Calu3 (cell line): ENCODE measurements at places on chromosomes 12 and 14. TPM values are rescaled to one million over a fixed set of nuclear protein-coding genes. Genes with fewer than 3 reads are reported as not detected.
A peak's percentile ranks its signal among the peaks of the same experiment; 100 is the strongest.

GRCh38 chr12:103705927-103706326, 118.9 kb downstream of the STAB2 start:
- H3K4me3 ChIP-seq = no peak overlapping the region
- H3K36me3 ChIP-seq = no peaks in the 10 kb centered on the region
- DNase-seq = no peak
- H3K27me3 ChIP-seq = peaks cover 46% of the 10 kb centered on the region
- H3K4me1 ChIP-seq = no peaks in the 10 kb centered on the region

GRCh38 chr14:78997811-78998210, 827.6 kb downstream of the NRXN3 start:
- H3K36me3 ChIP-seq = no peaks in the 10 kb centered on the region
- peaks cover 13% of the 10 kb centered on the region for H3K27me3 ChIP-seq
- no peaks in the 10 kb centered on the region for H3K4me1 ChIP-seq
- H3K4me3 ChIP-seq = no peak overlapping the region
- no peak overlapping the region for H3K27ac ChIP-seq

GRCh38 chr12:120941412-120941811, 36.9 kb upstream of the HNF1A start:
- no peak overlapping the region for H3K4me3 ChIP-seq
- peaks cover 31% of the 10 kb centered on the region for H3K27me3 ChIP-seq
- peaks cover 4% of the 10 kb centered on the region for H3K36me3 ChIP-seq

DNA sequence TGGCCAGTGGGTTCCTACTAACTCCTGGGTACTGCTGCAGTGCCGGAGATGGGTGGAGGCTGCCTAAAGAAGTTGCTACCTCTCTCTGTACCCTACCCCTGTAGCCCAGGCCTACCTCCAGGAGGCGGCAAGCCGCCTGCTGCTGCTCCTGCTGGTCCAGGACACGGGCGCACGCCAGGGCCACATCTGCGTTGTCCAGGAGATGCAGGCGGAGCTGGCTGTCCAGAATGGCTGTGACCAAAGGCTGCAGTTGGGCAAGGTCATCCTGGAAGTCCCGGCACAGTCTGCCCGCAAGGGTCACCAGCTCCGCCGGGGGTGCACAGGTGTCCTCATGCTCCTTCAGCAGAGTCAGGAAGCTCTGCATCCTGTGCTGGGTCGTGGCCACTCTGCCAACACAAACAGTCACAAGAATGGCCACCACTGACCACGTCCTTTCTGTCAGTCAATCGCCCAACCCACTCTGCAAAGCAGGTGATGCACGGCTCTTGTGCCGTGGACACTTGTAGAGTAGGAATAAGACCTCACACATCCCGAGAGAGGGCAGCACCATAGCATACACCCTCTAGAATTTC, 1.6 kb downstream of the ANHX start:
- no peak for DNase-seq
- no peaks in the 10 kb centered on the region for H3K27me3 ChIP-seq
- H3K27ac ChIP-seq = no peak overlapping the region

Gene TSHR
- total RNA-seq = not detected in 2 replicates

Gene PRORP
- 22.5 and 25.2 TPM in 2 replicates for total RNA-seq

- no peak overlapping the region for H3K4me3 ChIP-seq
- DNase-seq = no peak
- no peaks in the 10 kb centered on the region for H3K4me1 ChIP-seq
These were observed 295.2 kb downstream of the NUAK1 start for GRCh38 chr12:105843561-105843960.

Gene TECPR2
- total RNA-seq = 21.7 and 22.4 TPM in 2 replicates

DNA sequence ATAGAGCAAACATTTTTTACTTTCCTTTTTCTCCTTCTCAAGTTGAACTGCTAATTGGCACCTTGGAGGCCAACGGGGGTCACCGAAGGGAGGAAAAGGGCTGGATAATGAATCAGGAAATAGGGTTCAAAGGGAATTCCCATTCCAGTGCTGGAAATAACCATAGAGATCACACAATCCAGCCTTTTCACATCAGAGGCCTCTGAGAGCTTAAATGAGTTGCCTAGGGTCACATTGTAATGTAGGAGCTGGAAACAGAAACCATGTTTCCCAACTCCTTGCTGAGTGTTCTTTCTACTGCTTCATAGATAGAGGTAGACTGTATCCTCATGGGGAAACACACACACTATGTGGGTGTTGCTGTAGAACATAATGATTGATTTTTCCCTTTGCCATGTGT, 60.6 kb upstream of the DDHD1 start:
- no peak overlapping the region for H3K27ac ChIP-seq
- no peak for DNase-seq
- H3K27me3 ChIP-seq = no peaks in the 10 kb centered on the region
- no peaks in the 10 kb centered on the region for H3K4me1 ChIP-seq

Gene SDR9C7
- total RNA-seq = not detected in 2 replicates

GRCh38 chr14:56322531-56322930, 204.3 kb downstream of the PELI2 start:
- no peak overlapping the region for H3K4me3 ChIP-seq
- no peak overlapping the region for H3K27ac ChIP-seq
- no peak for DNase-seq
- no peaks in the 10 kb centered on the region for H3K27me3 ChIP-seq
- no peaks in the 10 kb centered on the region for H3K36me3 ChIP-seq
- no peaks in the 10 kb centered on the region for H3K4me1 ChIP-seq

Gene LYZ
- total RNA-seq = 353 and 392 TPM in 2 replicates

- H3K27me3 ChIP-seq = no peaks in the 10 kb centered on the region
- no peak for DNase-seq
- H3K27ac ChIP-seq = no peak overlapping the region
- no peak overlapping the region for H3K4me3 ChIP-seq
These were observed 41.5 kb upstream of the LTBP2 start for GRCh38 chr14:74653386-74654138.

GRCh38 chr14:50533806-50534205, 1.4 kb upstream of the MAP4K5 start:
- H3K27ac ChIP-seq = no peak overlapping the region
- no peak overlapping the region for H3K4me3 ChIP-seq
- no peak for DNase-seq

DNA sequence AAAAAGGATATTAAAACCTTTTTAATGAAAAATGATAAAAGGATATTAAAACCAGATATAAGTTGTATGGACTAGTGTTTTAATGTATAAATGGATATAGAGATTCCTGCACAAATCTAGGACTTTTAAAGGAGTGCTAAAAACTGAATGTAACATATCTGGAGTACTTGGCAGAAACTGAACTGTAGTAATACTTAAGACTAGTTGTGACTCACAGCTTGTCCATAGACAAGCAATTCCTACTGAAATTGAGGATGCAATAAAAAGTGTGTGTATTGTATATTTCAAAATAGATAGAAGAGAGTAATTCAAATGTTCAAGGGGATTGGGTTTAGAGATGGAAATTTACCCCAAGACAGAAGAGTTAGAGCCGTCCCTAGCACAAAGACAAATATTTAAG, 59.6 kb downstream of the FBXO33 start:
- no peak overlapping the region for H3K4me3 ChIP-seq
- no peak overlapping the region for H3K27ac ChIP-seq
- no peaks in the 10 kb centered on the region for H3K36me3 ChIP-seq
- DNase-seq = no peak
- no peaks in the 10 kb centered on the region for H3K27me3 ChIP-seq
- H3K4me1 ChIP-seq = peaks cover 17% of the 10 kb centered on the region

DNA sequence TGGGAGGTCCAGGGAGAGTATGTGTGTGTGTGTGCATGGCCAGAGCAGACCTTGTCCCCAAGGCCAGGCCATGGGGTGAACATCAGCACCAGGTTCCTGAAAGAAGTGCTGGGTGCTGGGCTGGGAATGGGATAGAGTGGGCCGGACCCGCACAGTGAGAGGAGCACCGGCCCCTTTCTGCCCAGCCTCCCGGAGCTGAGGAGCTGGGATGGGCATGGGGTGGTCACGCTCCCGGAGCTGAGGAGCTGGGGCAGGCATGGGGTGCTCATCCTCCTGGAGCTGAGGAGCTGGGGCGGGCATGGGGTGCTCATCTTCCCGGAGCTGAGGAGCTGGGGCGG, 83.3 kb downstream of the B4GALNT3 start:
- H3K4me1 ChIP-seq = peaks cover 41% of the 10 kb centered on the region
- H3K27ac ChIP-seq = no peak overlapping the region
- peaks cover 13% of the 10 kb centered on the region for H3K36me3 ChIP-seq
- DNase-seq = no peak

Gene EMP1
- 128 and 146 TPM in 2 replicates for total RNA-seq

DNA sequence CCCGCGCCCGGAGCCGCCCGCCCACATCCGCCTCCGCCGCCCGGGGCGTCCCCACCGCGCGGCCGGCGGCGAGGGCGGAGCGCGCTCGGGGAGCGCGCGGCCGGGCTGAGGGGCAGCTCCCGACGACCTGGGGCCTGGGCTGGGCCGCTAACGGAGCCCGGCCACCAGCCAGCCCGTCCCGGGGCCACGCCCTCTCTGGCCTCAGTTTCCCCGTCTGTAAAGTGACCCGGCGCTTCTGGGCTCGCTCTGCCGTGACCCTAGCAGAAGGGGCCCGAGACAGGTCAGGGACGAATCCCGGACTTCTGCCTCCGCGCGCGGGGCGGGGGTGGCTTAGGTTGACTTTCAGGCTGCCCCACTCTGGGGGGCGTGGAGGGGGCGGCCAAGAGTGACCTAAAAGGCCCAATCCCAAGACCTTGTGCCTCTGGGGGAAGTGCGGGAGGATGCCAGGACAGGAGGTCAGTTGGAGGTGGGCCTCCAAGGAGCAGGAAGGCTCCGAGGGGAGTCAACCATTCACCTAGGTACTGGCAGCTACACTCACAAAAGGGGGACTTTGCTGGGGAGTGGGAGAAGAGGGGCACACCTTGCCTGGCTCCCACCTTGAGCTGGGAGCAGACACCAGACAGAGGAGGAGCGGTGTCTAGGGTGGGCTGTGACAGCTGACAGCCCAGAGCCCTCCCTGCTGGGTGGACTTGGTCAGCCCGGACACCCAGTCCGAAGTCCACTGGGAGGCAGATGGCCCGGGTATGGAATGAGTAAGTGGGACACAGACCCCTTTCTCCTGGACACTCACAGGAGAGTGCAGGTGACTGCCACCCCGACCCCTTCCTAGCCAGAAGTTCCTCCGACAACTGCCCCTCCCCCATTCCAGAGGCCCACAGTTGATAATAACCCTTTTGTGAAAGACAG, 486 bp upstream of the AKT1 start:
- peaks cover 33% of the 10 kb centered on the region for H3K36me3 ChIP-seq
- peaks cover 40% of the 10 kb centered on the region for H3K4me1 ChIP-seq
- DNase-seq = peak; percentile 70
- no peaks in the 10 kb centered on the region for H3K27me3 ChIP-seq
- H3K27ac ChIP-seq = no peak overlapping the region

DNA sequence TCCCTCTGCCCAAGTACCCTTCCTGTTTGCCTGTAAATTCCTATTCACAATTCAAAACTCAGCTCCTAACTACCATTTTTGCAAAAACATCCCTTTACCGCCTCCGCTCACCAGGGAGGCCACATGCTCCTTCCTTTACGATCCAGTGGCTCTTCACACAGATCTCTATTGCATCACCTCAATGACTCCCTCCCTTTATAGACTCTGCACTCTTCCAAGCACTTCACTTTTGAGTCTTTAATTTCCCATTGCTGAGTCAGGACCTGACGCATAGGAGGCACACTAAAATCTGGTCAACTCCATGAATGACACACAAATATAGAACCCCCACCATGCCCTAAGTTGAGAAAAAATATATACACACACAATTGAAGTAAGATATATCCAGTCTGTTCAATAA, 45.9 kb downstream of the PPP1R13B start:
- DNase-seq = no peak
- no peak overlapping the region for H3K27ac ChIP-seq
- H3K27me3 ChIP-seq = no peaks in the 10 kb centered on the region
- H3K36me3 ChIP-seq = no peaks in the 10 kb centered on the region
- H3K4me3 ChIP-seq = no peak overlapping the region
